ENCODE measurements at places on chromosomes 12 and 14.
A peak's percentile ranks its signal among the peaks of the same experiment; 100 is the strongest.

- DNase-seq, result peak; percentile 55
These were observed 123.3 kb downstream of the SSPN start for GRCh38 chr12:26318661-26319068.

DNA sequence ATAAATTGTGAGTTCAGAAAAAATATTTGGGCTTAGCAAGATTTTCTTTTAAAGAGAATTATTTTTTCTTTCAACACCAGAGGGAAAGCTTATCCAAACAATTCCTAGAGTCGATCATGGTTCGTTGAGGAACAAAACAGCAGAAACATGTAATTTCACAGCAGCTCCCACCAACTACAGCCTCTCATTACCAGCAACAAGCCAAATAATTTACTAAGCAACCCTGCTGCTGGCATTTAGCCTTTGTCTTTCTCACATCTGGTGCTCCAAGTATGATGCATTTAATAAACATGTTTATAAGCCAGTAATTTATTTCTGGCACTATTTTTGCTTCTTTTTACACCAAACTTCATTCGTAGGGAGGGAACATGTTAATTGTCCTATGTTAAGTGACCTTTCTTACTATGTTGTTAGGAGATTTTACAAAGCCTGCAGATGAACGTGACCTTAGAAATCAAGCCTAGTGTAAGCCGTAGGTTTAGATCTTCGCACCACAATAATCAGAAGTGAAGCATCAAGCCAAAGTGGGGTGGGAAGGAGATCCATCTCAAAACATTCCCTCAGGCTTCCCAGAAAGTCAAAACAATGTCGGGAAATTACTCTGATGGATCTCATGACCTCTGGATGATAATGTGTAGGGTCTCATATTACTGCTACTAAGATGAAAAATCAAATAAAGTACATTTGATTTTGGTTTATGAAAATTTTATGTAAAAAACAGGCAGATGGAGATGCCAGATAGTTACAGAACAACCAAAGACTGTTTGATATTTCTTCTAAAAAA lies 128.4 kb downstream of the RPAP3 start:
- DNase-seq, result no peak

DNA sequence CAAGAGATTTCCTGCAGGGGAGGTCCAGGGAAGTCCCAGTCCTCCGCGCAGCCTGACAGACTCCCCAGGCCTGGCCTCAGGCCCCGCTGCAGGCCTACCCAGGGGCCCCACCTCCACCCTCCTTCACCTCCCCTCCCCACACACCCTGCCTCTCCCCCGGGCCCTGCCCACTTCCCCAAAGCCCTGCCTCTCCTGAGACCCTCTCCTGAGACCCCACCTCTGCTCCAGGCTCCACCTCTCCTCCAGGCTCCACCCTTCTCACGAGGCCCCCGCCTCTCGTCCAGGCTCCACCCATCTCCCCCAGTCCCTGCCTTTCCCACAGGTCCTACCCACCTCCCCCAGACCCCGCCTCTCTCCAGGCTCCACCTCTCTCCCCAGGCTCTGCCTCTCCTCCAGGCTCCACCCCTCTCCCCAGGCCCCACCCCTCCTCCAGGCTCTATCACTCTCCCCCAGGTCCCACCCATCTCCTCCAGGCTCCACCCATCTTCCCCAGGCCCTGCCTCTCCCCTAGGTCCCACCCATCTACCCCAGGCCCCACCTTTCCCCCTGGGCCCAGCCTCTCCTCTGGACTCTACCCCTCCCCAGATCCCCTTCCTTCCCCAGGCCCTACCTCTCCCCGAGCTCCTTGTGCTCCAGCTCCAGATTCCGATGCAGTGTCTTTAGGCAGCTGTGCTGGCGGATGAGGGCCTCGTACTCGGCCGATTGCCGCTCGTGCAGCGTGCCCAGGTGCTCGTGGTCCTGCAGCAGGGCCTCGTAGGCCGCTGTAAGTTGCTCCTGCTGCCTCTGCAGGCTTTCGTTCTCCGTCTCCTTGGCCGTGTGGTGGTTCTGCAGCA lies 58.8 kb upstream of the GPR68 start:
- peak; percentile 92 for DNase-seq

DNA sequence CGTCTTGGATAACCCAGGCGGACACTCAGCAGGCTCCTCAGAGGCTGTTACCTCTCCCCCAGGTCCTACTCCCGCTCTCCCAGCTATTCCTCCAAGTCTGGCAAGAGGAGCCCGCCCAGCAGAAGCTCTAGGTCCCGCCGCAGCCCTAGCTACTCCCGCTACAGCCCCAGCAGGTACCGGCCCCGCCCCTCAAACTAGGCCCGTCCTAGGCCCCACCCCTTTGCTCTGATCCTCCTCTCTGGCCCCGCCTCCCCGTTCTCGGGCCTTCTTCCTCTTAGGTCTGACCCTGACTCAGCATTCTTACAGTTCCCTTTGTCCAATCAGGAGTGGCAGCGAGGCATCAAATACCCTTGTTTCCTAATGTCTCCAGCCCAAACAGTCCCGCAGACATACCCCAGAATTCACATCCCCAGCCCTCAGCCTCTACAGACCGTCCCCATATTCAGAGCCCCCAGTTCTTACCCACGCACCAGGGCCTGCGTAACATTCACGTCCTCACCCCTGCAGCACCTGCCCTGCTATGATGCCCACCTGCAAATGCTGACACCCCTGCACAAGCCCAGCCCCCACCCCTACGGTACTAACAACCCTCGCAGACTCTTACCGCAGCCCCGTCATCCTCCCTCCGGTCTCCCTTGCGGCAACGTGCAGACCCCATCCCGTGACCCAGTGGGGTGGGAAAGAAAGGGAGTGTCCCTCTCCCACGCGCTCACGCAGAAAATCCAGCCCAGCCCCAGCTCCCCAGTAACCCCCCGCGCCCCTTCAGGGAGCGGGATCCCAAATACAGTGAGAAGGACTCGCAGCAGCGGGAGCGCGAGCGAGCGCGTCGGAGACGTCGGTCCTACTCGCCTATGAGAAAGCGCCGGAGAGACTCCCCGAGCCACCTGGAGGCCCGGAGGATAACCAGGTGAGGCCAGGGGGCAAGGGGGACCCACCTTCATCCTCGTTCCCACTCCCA lies 25.0 kb upstream of the HSPB8 start:
- no peak for DNase-seq

DNA sequence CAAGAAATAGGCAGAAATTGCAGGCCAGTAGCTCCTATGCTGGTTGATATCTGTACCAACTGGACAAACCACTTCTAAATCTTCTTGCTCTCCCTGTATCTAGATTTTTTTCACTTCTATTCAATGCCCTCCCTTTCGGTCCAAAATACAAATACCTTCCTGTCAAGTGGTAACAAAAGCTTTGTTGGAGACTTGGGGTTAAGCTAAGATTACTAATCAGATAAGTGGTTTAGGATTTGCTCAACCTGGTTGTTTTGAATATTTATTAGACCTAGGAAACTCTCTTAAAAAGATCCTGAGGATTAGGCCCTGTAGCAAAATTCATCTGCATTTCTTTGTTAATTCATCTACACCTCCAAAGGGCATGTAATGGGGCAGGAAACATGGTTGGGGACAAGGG lies 410.1 kb downstream of the NAV3 start:
- DNase-seq, result no peak
